ENCODE measurements at places on chromosomes 5 and 9.
A peak's percentile ranks its signal among the peaks of the same experiment; 100 is the strongest.

- no peak for DNase-seq
Measured at GRCh38 chr5:168598639-168599038, 19.5 kb upstream of the PANK3 start.

- no peak for DNase-seq
Measured at GRCh38 chr9:135067096-135067710, 20.3 kb upstream of the OLFM1 start.

GRCh38 chr5:9335269-9335668 is 210.6 kb downstream of the SEMA5A start:
- DNase-seq: no peak

DNA sequence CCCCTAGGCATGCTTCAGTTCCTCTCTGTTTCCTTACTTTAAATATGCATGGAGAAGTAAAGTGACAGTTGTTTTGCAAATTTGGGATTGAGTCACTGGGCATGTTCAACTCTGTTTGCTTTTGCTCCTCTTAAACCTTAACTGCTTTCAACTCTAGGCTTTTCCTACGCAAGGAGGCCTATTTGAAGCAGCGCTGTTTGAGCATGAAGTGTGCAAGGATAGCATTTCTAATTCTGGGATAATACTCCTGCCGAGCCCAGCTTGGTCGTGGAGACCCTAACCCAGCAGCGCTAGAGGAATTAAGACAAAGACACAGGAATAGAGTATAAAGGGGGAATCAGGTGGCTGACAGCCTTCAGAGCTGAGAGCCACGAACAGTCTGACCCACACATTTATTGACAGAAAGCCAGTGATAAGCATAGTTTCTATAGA is 803.4 kb upstream of the CDH10 start:
- no peak for DNase-seq

- DNase-seq: no peak
Measured at GRCh38 chr9:28270156-28270555, 696.9 kb upstream of the C9orf72 start.

DNA sequence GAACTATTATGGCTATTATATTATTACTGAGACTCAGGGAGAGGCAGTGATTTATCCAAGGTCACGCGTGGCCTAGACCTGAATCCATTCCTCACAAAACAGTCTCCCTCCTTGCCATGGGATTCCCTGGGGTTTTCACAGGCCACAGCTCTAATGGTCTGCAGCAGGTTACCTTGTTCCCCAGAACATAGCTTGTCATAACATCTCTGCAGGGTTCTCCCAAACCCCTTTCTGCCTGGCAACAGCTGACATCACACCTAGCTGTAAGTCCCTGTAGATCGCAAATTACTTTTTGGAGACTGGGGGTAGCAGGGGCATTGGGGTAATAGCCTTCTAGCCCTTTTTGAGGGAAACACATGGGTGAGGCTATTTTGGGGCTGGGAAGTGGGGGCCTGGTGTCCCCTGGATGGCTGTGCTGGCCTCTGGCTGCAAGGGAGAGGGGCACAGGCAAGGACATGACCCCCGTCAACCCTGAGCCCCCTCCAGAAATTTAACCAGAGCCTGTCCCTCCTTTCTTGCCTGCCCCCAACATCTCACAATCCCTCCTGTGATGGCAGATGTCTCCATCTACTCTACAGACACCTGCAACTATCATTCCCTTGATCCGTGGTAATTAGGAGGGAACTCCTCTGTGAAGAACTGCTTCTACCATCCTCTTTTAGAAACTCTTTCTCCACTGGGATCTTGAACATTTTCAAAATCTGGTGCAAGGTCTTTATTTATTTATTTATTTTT is 1.3 kb downstream of the CD74 start:
- DNase-seq: peak; percentile 73

- no peak for DNase-seq
Measured at GRCh38 chr9:83962165-83962564, 17.9 kb downstream of the HNRNPK start.

DNA sequence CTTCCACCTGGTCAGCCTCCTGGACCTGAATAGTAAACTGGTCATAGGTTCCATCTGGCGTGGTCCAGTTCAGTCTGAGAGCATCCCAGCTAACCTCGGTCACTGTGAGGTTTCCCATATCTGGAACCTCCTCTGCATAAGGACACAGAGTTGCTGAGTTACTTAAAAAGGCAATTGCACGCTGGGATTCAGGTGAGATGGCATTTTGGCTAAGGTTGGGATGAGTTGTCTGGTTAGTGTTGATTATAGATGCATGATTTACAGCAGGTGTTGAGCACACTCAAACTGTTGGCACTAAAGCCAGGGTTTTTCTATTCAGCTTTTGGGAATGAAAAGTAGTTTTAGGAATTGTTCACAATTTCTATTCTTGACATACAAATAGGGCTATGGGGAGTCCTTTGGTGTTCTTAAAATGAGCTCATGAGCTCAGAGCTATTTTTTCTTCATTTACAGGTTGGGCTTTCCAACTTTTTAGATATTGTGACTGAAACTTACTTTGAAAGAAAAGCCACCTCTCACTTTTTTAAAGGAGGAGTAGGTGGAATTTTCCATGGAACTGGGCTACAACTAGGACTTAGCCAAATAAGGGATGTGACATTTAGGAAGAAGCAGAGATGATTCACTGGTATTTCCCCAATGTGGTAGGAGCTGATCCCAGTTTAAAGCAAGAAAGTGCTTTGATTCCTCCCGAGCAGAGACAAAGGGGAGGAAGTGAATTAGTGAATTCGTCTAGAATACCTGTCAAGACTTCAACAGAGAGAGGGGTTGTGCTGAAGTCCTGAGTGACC is 54.7 kb downstream of the TNC start:
- no peak for DNase-seq

- DNase-seq: no peak
Measured at GRCh38 chr5:60263346-60263745, 369.8 kb upstream of the PDE4D start.

DNA sequence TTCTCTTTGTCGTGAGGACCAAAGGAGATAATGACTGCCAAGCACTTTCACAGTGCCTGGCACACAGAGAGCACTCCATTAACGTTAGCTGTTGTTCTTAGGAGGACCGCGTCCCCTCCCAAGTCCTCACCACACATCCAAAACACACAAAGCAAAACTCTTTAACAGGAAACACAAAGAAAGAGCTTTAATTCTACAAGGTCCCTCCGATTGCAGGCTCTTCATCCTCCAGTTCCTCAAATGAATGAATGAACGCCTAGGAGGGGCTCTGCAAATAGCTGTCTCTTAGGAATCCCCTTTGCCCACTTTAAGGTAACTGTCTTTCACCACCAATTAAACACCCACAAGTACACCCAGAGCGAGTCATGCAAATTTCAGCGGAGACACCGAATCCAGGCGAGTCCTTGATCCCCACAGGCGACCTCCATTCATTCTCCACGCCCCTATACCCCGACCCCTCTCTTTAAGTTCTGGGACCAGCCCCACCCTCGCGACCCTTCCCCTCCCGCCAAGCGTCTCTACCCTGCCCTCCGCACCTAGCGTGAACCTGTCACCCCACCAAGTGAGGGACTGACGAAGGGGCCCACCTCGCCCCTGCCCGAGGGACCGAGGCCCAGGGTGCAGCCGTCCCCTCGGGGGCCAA is 644 bp downstream of the TSC1 start:
- DNase-seq: no peak

DNA sequence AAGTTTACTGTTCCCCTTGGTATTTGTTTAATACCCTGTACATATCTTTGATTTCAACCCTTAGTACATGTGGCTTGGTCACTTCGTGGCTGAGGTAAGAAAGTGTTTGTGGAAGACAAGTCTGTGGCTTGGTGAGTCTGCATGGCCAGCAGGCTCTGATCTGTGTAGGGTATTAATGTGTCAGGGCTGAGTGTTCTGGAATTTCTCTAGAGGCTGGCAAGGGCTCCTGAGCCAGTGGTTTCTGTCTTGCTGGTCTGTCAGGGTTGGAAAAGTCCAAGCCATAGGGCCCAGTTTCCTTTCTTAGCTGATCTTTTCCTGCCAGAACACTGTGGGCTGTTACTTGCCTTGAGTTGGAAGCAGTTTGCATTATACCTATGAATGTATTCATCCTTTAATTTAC is 48.0 kb upstream of the FBXL7 start:
- no peak for DNase-seq

DNA sequence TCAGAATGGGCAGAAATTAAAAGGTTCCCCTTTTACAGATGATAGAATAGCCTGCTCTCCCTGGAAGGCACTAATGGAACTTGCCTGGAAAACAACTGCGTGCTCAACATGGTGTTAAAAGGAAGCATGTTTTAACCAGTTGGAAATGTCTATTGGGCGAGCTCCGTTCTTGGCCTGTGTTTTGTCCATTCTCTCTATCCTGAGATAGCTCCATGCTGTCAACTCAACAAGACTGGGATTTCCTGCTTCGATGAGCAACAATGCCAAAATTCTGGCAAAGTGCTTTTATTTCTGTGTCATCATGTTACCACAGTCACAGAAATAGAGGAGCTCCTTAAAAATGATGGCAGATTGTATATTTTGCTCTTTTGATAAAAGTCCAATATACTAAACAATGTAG is 198.3 kb downstream of the PLK2 start:
- DNase-seq: no peak

DNA sequence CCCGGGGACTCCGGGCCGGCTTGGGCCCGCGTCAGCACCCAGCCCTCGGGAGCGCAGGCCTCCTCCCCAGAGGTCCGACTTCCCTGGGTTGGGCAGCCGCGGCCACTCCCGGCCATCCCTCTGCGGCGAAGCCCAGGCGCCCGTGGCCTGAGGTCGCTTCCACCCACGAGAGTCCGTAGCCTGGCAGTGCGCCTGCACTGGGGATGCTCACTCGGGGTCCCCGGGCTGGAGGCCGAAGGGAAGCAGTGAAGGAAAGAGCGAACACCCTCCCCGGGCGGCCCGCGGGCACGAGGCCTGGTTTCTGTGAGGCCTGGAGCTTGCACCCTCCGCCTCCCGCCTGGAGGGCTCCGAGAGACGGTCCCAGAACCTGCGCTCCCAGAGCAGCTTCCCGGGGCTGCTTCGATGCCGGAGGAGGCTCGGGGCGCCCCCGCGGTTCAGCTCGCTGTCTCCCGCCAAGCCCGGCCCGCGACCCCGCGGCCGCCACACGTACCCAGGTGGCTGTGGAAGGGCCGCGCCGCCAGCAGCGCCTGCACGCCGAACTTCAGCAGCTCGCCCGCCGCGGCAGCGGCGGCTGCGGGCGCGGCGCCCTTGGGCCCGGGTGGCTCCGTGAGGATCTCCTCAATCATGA is 607 bp downstream of the BARX1 start:
- DNase-seq: no peak

DNA sequence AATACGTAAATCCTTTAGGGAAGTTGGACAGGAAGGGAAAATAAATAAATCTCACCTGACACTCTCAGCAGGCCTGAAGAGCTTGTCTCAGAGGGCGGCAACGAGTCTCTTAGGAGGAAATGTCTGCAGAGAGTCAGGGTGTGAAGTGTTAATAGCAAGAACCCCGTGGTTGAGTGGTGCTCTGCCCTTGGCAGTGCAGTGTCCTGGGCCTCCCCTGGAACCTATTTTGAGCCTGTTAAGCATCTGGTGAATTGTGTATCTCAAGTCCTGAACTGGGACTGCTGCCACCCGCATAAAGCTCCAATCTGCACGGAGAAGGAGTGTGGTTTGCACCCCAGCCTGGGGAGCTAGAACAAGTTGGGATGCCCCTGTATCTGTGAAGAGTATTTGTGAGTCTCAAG is 211.8 kb downstream of the GOLPH3 start:
- DNase-seq: no peak

- DNase-seq: no peak
Measured at GRCh38 chr9:76764138-76764537, at the start of gene PCA3. Gene PCA3, plus strand, starts transcription at chr9:76764438.

DNA sequence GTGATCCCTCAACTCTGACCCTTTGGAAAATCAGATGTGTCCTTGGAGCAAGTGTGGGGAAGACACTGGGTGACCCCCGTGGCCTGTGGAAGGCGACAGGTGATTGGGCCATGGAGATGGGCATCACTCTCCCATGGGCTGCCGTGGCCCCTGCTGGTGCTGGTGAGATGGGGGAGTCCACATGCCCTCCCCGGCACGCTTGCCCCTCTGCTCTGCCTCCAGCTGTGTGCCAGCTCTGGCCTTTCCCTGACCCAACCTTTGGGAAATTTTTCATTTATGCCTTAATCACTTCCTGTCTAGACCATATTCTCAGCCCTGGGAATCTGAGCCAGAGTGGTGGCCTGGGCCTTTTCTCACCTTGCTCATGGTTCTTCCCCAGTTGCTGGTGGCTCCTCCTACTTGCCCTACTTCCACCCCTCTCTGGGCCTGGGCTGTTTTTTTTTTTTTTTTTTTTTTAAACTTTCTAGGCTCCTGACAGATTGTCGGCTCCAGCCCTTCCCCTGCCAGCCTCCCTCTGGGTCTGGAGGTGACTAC is 56.6 kb downstream of the RGS3 start:
- DNase-seq: peak; percentile 48

DNA sequence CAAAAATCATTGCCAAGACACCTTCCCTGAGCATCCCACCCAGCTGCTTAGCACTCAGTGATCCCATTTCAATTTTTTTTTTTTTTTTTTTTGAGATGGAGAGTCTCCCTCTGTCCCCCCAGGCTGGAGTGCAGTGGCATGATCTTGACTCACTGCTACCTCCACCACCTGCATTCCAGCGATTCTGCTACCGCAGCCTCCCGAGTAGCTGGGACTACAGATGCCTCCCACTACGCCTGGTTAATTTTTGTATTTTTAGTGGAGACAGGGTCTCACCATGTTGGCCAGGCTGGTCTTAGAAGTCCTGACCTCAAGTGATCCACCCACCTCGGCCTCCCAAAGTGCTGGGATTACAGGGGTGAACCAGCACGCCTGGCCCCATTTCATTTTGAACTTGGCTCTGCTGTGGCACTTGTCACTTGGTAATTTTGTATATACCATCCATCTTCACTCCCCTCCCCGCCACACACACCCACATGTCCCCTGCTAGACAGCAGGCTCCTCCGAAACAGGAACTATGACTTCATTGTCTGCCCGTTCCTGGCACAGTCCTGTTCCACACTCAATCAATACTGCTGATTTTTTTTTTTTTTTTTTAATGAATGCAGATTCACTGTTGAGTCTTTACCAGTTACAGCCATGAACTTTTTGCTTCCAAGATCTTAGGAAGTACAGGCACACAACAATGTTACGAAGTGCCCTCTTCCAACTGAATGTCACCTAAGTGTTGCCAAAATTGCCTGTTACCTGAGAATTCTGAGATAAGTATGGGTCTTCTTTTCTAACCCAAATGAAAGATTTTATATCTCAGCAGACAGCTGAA is 17.3 kb upstream of the ZBTB34 start:
- DNase-seq: no peak

DNA sequence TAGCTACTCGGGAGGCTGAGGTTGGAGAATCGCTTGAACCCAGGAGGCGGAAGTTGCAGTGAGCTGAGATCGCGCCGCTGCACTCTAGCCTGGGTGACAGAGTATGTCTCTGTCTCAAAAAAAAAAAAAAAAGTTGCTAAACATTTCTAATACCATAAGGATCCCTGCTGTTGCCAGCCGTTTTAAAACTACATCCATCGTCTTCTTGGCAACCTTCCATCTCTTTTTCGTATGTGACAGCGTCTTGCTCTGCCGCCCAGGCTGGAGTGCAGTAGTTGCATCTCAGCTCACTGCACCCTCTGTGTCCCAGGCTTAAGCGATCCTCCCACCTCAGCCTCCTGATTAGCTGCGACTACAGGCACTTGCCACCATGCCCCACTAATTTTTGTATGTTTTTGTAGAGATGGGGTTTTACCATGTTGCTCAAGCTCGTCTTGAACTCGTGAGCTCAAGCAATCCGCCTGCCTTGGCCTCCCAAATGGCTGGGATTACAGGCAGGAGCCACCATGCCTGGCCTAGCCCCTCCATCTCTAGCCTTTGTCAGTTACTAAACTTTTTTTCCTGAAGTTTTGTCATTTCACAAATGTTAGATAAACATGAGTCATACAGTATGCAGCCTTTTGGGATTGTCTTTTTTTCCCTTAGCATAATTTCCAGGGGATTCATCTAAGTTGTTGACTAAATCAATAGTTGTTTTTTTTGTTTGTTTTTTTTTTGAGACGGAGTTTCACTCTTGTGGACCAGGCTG is 13.5 kb downstream of the NSD1 start:
- no peak for DNase-seq

Data from activated CD4-positive, alpha-beta T cell treated with anti-CD3 and anti-CD28 coated beads, Interleukin-2, amount 50 U/mL, for 1 hour (primary cell).